ENCODE measurements at places on chromosomes 2 and 18. TPM values are rescaled to one million over a fixed set of nuclear protein-coding genes. Genes with fewer than 3 reads are reported as not detected.
A peak's percentile ranks its signal among the peaks of the same experiment; 100 is the strongest.

DNA sequence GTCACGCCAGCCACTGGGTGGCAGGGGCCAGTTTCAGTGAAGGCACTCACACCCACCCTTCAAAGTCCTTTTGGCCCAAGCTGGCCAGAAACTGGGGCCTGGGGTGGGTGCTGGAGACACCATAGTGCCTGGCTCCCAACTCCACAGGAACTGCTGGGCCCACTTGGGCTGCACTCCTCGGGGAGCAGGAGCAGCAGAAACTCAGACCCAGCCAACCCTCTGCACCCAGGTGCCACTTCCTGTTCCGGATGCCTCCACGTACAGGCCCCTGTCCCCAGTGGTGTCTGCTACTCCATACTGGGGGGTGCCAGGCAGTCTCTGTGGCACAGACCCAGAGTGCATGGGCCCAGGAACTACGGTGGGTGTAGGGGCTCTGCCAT is 42.5 kb upstream of the ZNF519 start:
- H3K4me1 ChIP-seq, result no peaks in the 10 kb centered on the region
- no peaks in the 10 kb centered on the region for H3K27me3 ChIP-seq
- H3K36me3 ChIP-seq, result no peaks in the 10 kb centered on the region
- no peak for DNase-seq
- H3K4me3 ChIP-seq, result no peak overlapping the region

DNA sequence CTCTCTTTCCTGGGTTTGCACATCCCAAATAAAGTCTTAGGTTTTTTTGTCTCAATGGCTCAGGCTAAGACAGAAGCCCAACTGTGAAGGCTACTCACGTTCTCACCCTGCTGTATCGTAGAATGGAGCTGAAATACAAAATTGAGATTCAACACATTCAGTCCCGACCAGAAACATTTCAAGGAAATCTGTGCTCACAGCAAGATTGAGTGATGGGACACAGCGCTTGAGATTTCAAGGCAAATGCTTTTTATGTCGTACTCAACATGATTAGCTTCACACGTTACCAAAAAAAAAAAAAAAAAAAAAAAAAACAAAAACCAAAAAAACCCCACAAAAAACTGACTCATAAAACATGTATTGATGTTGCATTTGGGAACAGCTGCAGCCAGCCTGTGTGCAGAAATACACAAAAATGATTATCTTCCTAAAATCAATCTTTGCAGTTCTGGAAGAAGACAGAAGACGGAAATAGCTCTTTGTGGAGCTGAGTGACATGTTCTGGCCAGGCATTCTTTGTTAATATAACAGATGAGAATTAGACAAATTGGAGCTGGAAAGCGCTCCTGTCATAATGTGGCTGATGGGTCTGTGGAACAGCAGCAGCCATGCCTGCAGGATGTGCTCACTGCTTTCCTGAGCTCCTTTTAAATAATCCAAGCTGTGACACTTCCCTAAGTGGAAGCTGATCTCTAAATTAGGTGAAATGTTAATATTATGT is 453.2 kb downstream of the LPIN1 start:
- no peak for DNase-seq
- H3K36me3 ChIP-seq, result peaks cover 7% of the 10 kb centered on the region
- no peak overlapping the region for H3K4me3 ChIP-seq
- H3K27ac ChIP-seq, result peak overlapping the region; percentile 36
- no peaks in the 10 kb centered on the region for H3K27me3 ChIP-seq

DNA sequence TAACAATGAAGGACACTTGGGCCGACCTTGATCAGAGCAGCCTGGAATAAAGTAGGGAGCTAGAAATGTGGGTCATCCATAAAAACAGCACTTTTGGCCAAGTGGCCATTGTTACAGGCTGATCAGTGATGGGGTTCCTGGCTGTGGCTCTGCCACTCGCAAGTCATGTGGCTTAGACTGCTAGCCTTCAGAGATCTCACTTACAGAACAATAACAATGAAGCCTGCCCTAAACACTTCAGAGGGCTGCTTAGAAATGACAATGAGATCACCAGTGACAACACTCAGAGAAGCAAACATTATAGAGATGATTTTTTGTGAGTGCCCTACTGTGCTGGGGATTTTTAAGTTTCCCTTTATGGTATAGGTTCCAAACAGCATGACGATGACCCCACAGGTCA is 107.9 kb upstream of the LMAN1 start:
- H3K27ac ChIP-seq, result no peak overlapping the region
- DNase-seq, result no peak
- no peaks in the 10 kb centered on the region for H3K4me1 ChIP-seq
- H3K4me3 ChIP-seq, result no peak overlapping the region

- H3K4me1 ChIP-seq, result peaks cover 39% of the 10 kb centered on the region
- peaks cover 32% of the 10 kb centered on the region for H3K36me3 ChIP-seq
- no peak for DNase-seq
- peak overlapping the region; percentile 78 for H3K27ac ChIP-seq
Measured at GRCh38 chr2:191032588-191033429, 18.8 kb upstream of the STAT1 start.

DNA sequence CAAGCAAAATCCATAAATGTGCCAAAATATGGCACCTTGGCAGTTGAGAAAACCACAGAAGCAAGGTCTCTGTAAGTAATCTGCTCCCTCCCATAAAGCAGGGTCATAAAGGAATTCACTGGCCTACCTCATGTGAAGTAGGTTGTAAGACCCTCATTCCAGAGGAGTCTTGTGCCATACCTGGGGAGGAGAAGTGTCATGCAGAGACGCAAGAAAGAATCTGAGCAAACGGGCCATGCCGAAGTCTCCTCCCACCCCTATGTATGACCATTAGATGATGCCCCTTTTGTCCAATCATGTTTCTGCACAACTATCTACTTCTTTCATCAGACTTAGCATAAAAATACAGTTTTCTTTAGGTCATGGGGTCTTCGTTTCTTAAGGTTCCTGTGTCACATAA is 14.6 kb downstream of the NMUR1 start:
- no peaks in the 10 kb centered on the region for H3K27me3 ChIP-seq
- peak overlapping the region; percentile 4 for H3K4me3 ChIP-seq
- DNase-seq, result no peak
- peaks cover 5% of the 10 kb centered on the region for H3K4me1 ChIP-seq
- H3K36me3 ChIP-seq, result no peaks in the 10 kb centered on the region
- peak overlapping the region; percentile 55 for H3K27ac ChIP-seq

GRCh38 chr2:175003875-175004729 is 1.1 kb downstream of the CHN1 start:
- no peak overlapping the region for H3K27ac ChIP-seq
- peaks cover 63% of the 10 kb centered on the region for H3K27me3 ChIP-seq
- H3K4me3 ChIP-seq, result peak overlapping the region; percentile 87
- H3K4me1 ChIP-seq, result peaks cover 10% of the 10 kb centered on the region

- H3K36me3 ChIP-seq, result no peaks in the 10 kb centered on the region
- peaks cover 6% of the 10 kb centered on the region for H3K27me3 ChIP-seq
- H3K4me3 ChIP-seq, result no peak overlapping the region
- H3K4me1 ChIP-seq, result no peaks in the 10 kb centered on the region
- DNase-seq, result no peak
- no peak overlapping the region for H3K27ac ChIP-seq
Measured at GRCh38 chr18:58025733-58026132, 18.3 kb upstream of the NEDD4L start.

DNA sequence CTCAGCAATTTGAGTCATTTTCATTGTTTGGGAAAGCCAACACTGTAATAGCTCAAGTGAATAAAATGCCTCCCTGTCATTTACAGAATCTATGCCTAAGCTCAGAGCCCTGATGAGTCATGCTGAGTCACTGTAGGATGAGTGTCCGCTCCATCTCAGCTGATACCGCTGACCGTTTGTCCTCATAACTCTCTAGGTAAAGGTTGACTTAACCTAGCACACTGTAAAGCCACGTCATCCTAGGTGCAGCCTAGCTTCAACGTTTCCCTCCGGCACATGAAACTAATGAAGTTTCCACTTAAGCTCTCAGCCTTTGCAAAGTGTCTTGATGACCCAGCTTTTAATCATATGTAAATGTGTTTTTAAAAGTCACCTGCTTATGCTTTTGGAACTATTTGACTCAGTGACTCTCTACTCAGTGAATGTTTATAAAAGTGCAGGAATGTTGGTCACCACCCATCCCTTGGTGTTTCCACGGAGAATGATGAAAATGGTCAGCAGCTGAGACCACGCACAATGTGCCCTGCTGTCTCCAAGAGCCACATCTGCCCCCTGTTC is 154.0 kb downstream of the PMAIP1 start:
- no peaks in the 10 kb centered on the region for H3K4me1 ChIP-seq
- H3K27me3 ChIP-seq, result no peaks in the 10 kb centered on the region
- H3K27ac ChIP-seq, result no peak overlapping the region
- no peaks in the 10 kb centered on the region for H3K36me3 ChIP-seq

- DNase-seq, result no peak
- H3K4me3 ChIP-seq, result no peak overlapping the region
- H3K27ac ChIP-seq, result no peak overlapping the region
Measured at GRCh38 chr2:43070676-43071502, 155.5 kb downstream of the ZFP36L2 start.

- no peak for DNase-seq
- H3K27me3 ChIP-seq, result no peaks in the 10 kb centered on the region
- no peaks in the 10 kb centered on the region for H3K36me3 ChIP-seq
- no peak overlapping the region for H3K27ac ChIP-seq
- no peak overlapping the region for H3K4me3 ChIP-seq
Measured at GRCh38 chr18:3402982-3403451, 47.0 kb upstream of the TGIF1 start.

GRCh38 chr18:12031846-12032245 is 50.5 kb downstream of the IMPA2 start:
- H3K27ac ChIP-seq, result no peak overlapping the region
- H3K4me3 ChIP-seq, result no peak overlapping the region
- DNase-seq, result no peak
- no peaks in the 10 kb centered on the region for H3K36me3 ChIP-seq
- peaks cover 6% of the 10 kb centered on the region for H3K4me1 ChIP-seq
- H3K27me3 ChIP-seq, result peaks cover 7% of the 10 kb centered on the region

- H3K27me3 ChIP-seq, result no peaks in the 10 kb centered on the region
- H3K4me3 ChIP-seq, result no peak overlapping the region
- peak overlapping the region; percentile 24 for H3K27ac ChIP-seq
- peaks cover 50% of the 10 kb centered on the region for H3K4me1 ChIP-seq
- no peak for DNase-seq
Measured at GRCh38 chr2:233336541-233336940, 17.8 kb upstream of the DGKD start.

- H3K4me3 ChIP-seq, result peak overlapping the region; percentile 80
- no peaks in the 10 kb centered on the region for H3K36me3 ChIP-seq
- H3K27me3 ChIP-seq, result no peaks in the 10 kb centered on the region
- peak overlapping the region; percentile 51 for H3K27ac ChIP-seq
- DNase-seq, result no peak
Measured at GRCh38 chr2:101473591-101473910, 1.4 kb downstream of the RFX8 start.

GRCh38 chr2:158975271-158975921 is 7.0 kb downstream of the TANC1 start:
- H3K27me3 ChIP-seq, result peaks cover 20% of the 10 kb centered on the region
- DNase-seq, result no peak
- H3K36me3 ChIP-seq, result no peaks in the 10 kb centered on the region
- no peak overlapping the region for H3K27ac ChIP-seq

- no peaks in the 10 kb centered on the region for H3K36me3 ChIP-seq
- DNase-seq, result no peak
- no peak overlapping the region for H3K27ac ChIP-seq
- H3K4me3 ChIP-seq, result no peak overlapping the region
Measured at GRCh38 chr2:150644298-150645067, 157.0 kb upstream of the RND3 start.

- no peak for DNase-seq
- no peak overlapping the region for H3K27ac ChIP-seq
- H3K4me1 ChIP-seq, result peaks cover 10% of the 10 kb centered on the region
Measured at GRCh38 chr2:218383892-218384519, 1.9 kb downstream of the SLC11A1 start.

Gene BARD1
- polyA plus RNA-seq, result 2.4 TPM

Gene PLB1
- polyA plus RNA-seq, result 0.29 TPM

Gene CYP26B1
- polyA plus RNA-seq, result not detected

Gene MARS2
- polyA plus RNA-seq, result 8.4 TPM

Gene TMEM200C
- polyA plus RNA-seq, result not detected

Gene MC2R
- not detected for polyA plus RNA-seq

Gene SLC30A3
- polyA plus RNA-seq, result not detected

Measured in naive thymus-derived CD8-positive, alpha-beta T cell (primary cell).